Nucleus accumbens (tissue), 56 donors: ENCODE measurements at places on chromosomes 5 and 9.

- DNase-seq: no peak
Observed at GRCh38 chr9:3647652-3648051, 121.9 kb upstream of the RFX3 start.

DNA sequence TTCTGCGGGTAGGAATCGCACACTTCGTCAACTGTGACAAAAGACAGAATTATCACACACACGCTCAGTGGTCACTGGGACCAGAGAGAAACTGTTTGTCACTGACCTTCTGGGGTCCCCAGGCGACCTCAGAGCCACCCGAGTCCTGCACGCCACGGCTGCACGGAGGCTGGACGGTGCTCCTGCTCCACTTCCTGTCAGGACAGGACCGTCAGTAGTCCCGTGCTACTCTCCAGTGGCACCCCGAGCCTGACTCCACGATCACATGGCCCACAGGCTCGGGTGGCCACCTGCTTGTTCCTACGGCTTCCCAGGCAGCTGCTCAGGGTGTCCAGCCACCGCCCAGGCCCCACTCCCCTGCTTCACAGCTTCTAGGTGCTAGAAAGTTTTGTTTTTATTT, 17.9 kb downstream of the MRNIP start:
- DNase-seq: no peak

DNA sequence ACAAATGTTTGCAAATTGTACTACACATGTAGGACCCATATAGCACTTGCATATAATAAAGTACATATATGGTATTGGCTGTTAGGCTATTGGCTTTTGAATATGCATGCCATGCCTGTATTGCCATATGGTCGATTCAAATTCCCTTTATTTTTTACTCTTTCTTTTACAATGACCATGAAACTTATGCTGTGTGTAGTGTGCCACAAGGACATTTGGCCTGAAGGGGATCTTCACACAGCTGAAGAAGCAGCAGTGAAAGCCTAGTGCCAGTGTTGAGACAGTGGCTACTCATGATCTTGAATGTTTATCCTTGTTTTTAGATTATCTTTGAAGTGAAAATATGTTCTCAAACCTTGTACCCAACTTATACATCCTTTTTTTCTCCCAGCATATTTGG, 20.5 kb downstream of the TGFBR1 start:
- no peak for DNase-seq

GRCh38 chr9:776086-776485, 65.4 kb upstream of the DMRT1 start:
- DNase-seq: no peak

- DNase-seq: no peak
Observed at GRCh38 chr9:122327175-122327574, 43.6 kb upstream of the PTGS1 start.

DNA sequence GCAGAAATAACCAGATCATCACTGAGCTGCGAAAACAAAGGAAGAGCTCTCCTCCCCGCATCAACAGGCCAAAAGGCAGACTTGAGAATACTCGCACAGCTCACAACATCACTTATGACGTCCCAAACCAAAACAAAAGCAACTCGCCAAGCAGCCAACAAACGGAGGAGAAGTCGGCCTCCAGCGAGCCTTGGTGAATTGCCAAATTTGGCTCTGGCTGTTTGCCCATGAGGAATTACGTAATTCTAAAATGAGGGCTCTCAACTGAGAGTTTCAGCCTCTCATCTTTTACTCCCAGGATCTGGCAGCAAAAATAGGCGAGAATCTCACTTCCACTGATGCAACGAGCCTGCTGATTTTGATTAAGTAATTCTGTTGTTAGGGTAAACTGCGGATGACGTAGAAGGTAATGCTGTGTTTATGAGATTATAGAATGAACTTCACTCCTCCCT, 51.7 kb upstream of the SEMA6A start:
- peak; percentile 73 for DNase-seq

- DNase-seq: peak; percentile 33
Observed at GRCh38 chr9:38687389-38687842, 32.5 kb downstream of the FAM240B start.

- DNase-seq: no peak
Observed at GRCh38 chr5:39713250-39713916, 288.6 kb upstream of the DAB2 start.

GRCh38 chr5:131262953-131263541, 806 bp upstream of the CDC42SE2 start:
- no peak for DNase-seq

DNA sequence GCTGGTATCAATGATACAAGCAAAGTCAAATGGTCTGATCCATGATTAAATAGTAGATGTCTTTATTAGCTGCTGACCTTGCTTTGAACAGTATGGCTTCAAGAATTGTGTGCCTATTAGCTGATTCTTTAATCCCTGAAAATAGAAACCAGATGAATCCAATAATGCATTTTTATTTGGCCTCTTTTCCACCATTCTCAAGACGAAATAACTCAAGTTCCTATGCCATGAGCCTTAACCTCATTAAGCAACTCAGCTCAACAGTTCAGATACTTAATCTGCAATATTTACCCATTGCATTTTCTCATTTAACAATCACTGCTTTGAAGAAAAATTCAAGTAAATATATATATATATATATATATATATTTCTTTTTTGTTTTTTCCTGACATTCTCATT, 588.6 kb upstream of the MEF2C start:
- DNase-seq: no peak

- no peak for DNase-seq
Observed at GRCh38 chr5:78260771-78261170, 33.7 kb downstream of the AP3B1 start.

DNA sequence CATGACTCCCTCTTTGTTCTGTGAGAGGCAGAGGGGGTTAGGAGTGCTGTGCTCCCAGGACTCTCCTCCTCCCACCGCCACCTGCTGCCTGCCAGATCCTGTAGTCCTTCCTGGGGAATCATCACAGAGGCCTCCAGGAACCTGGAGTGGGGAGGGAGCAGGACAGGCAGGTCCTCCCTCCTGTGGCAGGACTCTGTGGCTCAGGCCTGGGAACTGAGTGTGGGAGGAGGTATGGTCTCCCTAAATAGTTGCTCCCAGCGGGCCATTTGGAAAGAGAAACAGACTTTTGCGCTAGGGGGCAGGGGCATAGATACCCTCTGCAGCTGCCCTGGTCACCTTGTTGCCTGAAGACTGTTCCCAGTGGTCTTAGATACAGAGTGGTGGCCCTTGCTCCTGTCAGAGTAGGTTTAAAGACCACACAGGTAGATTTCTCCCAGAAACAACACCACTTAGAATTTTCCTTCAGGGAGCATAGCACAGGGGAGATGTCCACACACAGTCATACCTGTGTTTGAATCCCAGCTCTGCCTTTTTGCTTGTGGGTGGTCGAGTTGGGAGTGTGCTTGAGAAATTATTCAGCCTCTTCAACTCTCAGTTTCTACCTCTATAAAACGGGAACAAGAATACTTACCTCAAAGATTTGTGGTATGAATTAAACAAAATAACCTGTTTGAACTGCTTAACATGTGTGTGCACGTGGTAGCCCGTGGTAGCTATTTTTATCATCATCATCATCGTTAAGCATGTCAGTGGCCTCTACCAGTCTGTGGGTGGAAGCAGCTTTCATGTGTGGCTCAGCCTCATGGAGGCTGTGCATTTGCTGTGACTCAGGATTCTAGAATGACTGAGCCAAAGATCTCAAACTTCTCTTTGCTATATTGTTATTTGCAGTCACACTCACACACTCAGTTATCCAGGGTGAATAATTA, 55.8 kb downstream of the SLC22A5 start:
- DNase-seq: no peak

GRCh38 chr5:24183981-24184380, 460.8 kb downstream of the CDH10 start:
- DNase-seq: no peak

GRCh38 chr9:98021306-98022040, 35.1 kb upstream of the NANS start:
- DNase-seq: no peak

GRCh38 chr9:89992326-89993198, 387.8 kb downstream of the GADD45G start:
- DNase-seq: no peak

GRCh38 chr9:33011831-33012230, 10.4 kb upstream of the APTX start:
- no peak for DNase-seq

GRCh38 chr5:107958861-107959260, 288.1 kb upstream of the EFNA5 start:
- DNase-seq: no peak

GRCh38 chr9:2765250-2765880, 48.1 kb downstream of the KCNV2 start:
- no peak for DNase-seq

DNA sequence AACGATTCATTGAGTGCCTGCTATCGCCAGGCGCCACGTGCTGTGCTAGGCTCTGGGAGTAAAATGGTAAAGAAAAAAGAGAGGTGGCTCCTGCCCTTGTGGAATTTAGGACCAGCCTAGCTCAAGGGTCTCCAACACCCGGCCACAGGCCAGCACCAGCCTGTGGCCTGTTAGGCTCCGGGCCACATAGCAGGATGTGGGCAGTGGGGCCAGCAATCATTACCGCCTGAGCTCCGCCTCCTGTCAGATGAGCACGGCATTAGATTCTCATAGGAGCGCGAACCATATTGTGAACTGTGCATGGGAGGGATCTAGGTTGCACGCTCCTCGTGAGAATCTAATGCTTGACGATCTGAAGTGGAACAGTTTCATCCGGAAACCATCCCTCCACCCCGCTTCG, 1.5 kb downstream of the RMRP start:
- no peak for DNase-seq

GRCh38 chr5:91670563-91670962, 287.4 kb upstream of the ARRDC3 start:
- no peak for DNase-seq

- DNase-seq: no peak
Observed at GRCh38 chr5:166961913-166962312, 1329.5 kb upstream of the WWC1 start.

DNA sequence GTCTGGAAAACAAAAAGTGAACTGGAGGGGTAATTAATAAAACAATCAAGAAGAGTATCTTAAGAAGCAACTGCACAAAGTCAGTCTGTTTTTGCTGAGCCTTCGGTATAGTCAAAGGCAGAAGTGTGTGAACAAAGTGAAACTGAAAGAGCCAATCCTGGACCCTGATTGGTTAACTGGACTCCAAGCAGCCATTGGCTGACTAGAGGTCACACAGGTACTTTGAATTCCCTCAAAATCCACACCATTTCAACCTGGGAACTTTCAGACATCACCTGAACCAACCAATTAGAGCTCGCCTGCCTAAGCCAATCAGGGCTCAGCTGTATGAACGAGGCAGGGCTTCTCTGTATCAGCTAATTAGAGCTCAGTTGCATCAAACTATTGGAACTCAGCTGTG, 286.7 kb downstream of the TLE4 start:
- no peak for DNase-seq

DNA sequence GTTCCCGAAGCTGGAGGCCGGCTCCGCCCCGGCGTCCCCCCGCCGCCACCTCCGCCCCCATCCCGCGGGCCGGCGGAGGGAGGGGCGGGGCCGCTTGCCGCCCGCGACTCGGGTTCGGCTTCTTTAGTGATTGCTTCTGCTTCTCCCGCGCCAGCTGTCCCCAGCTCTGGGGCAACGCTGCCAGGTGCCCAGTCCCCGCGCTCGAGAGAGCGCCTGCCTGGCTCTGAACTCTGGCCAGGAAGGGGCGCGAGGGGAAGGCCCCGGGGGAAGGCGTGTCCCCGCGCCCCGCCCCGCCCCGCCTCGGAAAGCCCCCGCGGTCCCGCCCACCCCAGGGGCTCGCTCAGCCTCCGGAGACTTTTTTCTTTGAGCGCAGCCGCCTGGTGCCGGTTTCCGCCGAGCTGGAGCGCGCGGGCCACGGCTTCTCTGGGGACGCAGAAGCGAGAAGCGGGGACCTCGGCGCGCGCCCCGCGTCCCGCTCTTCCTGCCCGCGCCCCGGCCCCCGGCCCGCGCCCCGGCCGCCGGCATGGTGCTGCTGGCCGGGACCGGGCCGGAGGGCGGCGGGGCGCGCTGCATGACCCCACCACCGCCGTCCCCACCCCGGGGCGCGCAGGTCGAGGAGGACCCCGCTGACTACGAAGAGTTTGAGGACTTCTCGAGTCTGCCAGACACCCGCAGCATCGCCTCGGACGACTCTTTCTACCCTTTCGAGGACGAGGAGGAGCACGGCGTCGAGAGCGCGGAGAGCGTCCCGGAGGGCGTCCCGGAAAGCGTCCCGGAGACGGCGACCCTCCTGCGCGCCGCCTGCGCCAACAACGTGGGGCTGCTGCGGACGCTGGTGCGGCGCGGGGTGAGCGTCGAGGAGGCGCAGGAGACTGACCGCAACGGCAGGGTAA, at the start of gene ANKRD33B:
TSS of gene ANKRD33B (plus strand) at position 126 of the 893 bp plus-strand sequence. CDS start at position 524, 398 bp downstream.
- DNase-seq: peak; percentile 63

- no peak for DNase-seq
Observed at GRCh38 chr5:119269061-119269944, 86.5 kb upstream of the TNFAIP8 start.

GRCh38 chr5:173468821-173469251, 140.6 kb upstream of the STC2 start:
- DNase-seq: no peak
